ENCODE measurements at places on chromosomes 1 and 21.

GRCh38 chr1:10755970-10756521 lies 40.4 kb downstream of the CASZ1 start:
- DNase-seq: peak; percentile 57

- no peak for DNase-seq
Measured at GRCh38 chr1:203630697-203631096, 4.1 kb downstream of the ATP2B4 start.

GRCh38 chr1:14716474-14716873 lies 118.0 kb downstream of the KAZN start:
- no peak for DNase-seq

- DNase-seq: no peak
Measured at GRCh38 chr1:52156460-52156859, 14.6 kb downstream of the ZFYVE9 start.

- no peak for DNase-seq
Measured at GRCh38 chr1:208449951-208450350, 205.8 kb upstream of the PLXNA2 start.

- no peak for DNase-seq
Measured at GRCh38 chr1:195584870-195585624, 1023.2 kb downstream of the KCNT2 start.

GRCh38 chr1:151838222-151839081 lies 1.2 kb downstream of the C2CD4D start:
- no peak for DNase-seq

DNA sequence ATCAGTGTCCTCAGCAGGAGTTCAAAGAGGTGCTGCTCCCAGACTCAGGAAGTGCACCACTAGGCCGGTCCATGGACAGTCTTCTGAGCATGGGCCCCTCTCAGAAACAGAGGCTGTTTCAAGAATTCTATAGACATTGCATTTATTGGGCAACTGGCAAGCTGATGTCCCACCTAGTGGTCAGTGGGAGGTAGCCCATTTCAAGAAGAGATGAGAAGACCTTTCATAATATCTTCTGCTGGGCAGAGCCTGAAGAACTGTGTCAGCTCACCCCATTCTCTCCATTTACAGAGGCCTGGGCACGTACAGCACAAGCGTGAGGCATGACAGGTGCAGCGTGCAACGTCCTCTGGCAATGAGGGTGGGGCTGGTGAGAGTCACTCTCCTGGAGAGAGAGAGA lies 216.0 kb downstream of the DYRK1A start:
- DNase-seq: no peak

All from CD4-positive, alpha-beta T cell (primary cell).